Activated CD4-positive, alpha-beta memory T cell treated with anti-CD3 and anti-CD28 coated beads for 36 hours (primary cell): ENCODE measurements at places on chromosomes 5 and 9. TPM values are rescaled to one million over a fixed set of nuclear protein-coding genes. Genes with fewer than 3 reads are reported as not detected.

- no peak overlapping the region for H3K27ac ChIP-seq
- H3K4me3 ChIP-seq = no peak overlapping the region
- H3K36me3 ChIP-seq = no peaks in the 10 kb centered on the region
- no peak for DNase-seq
- H3K4me1 ChIP-seq = peaks cover 6% of the 10 kb centered on the region
Observed at GRCh38 chr9:87119328-87119881, 172.1 kb upstream of the GAS1 start.

DNA sequence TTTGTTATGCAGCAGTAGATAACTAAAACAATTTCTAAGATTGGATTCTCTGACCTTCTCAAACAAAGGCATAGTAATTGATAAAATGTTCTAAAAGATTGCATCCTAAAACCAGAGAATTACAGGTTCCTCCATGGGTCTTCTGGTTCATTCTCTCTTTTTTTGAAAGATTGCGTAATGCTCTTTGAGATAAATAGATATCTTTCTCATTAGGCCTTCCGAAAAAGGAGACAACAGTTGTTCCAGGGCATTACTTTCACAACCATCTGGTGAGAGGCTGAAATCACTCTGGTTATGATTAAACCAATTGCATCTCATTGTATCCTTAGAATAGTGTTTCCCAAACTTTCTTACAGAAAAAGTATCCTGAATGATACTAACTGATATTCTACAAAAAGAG is 174.7 kb upstream of the NREP start:
- no peaks in the 10 kb centered on the region for H3K27me3 ChIP-seq
- no peaks in the 10 kb centered on the region for H3K4me1 ChIP-seq
- no peak overlapping the region for H3K27ac ChIP-seq
- no peak for DNase-seq

GRCh38 chr5:135229679-135230132 is 169.3 kb downstream of the MACROH2A1 start:
- DNase-seq = no peak
- peaks cover 1% of the 10 kb centered on the region for H3K27me3 ChIP-seq
- no peak overlapping the region for H3K4me3 ChIP-seq
- H3K27ac ChIP-seq = no peak overlapping the region
- H3K4me1 ChIP-seq = no peaks in the 10 kb centered on the region

- H3K4me3 ChIP-seq = no peak overlapping the region
- peaks cover 47% of the 10 kb centered on the region for H3K27me3 ChIP-seq
Observed at GRCh38 chr5:7756453-7756852, 94.5 kb downstream of the CFAP90 start.

TRMT10B gene
- total RNA-seq = 11.5 TPM

HAPLN1 gene
- not detected for total RNA-seq
